ENCODE measurements at places on chromosomes 12 and 14.
A peak's percentile ranks its signal among the peaks of the same experiment; 100 is the strongest.

- DNase-seq: peak; percentile 91
Observed at GRCh38 chr12:93868771-93869170, 191.6 kb downstream of the CRADD start.

GRCh38 chr14:75013290-75013689 lies 10.6 kb downstream of the EIF2B2 start:
- DNase-seq: no peak

DNA sequence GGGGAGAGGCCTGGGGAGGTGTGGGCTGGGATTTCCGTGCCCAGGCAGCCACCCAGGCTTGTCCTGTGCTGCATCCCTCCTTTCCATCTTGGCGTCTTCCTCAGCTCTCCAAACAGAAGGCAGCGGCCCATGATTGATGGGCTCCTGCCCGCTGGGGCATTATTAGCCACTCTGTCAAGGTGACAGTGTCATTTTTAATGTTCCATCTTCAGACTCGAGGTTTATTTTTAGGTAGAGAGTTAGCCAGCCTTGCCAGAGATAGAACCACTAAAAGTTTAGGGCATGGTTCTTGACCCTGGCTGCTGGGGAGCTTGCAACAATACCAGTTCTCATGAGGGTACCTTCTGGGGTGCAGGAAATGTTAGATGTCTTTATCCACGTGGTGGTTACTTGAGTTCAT lies 90.1 kb downstream of the AACS start:
- DNase-seq: no peak

DNA sequence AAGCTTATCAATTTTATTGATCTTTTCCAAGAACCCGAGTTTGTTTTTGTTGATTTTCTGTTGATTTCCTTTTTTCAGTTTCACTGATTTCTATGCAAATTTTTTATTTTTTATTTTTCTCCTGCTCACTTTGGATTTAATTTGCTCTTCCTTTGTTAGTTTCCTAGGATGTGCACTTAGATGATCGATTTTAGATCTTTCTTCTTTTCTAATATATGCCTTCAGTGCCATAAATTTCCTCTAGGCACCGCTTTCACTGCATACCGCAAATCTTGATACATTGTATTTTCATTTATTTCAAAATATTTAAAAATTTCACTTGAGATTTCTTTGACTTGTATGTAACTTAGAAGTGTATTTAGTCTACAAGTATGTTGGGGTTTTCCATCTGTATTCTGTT lies 9.5 kb downstream of the TOGARAM1 start:
- DNase-seq: no peak

DNA sequence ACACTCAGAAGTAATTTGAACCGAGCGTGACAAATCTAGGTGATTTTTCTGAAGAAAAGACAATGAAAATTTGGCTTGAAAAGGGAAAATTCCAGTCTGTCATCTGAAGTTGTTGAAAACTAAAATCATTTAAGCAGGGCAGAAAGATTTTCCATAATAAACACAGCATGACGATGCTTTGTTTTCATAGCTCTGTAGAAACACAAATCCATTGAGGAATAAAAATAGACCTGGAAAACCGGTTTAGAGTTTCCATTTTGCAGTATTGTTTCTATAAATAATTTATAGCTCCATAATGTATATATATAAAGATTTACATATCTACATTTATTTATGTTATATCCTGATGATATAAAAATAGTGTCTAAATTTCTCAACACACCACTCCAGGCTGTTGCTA lies 1918.5 kb upstream of the FLRT2 start:
- DNase-seq: no peak

GRCh38 chr12:118650586-118650960 lies 274.2 kb downstream of the SUDS3 start:
- no peak for DNase-seq

DNA sequence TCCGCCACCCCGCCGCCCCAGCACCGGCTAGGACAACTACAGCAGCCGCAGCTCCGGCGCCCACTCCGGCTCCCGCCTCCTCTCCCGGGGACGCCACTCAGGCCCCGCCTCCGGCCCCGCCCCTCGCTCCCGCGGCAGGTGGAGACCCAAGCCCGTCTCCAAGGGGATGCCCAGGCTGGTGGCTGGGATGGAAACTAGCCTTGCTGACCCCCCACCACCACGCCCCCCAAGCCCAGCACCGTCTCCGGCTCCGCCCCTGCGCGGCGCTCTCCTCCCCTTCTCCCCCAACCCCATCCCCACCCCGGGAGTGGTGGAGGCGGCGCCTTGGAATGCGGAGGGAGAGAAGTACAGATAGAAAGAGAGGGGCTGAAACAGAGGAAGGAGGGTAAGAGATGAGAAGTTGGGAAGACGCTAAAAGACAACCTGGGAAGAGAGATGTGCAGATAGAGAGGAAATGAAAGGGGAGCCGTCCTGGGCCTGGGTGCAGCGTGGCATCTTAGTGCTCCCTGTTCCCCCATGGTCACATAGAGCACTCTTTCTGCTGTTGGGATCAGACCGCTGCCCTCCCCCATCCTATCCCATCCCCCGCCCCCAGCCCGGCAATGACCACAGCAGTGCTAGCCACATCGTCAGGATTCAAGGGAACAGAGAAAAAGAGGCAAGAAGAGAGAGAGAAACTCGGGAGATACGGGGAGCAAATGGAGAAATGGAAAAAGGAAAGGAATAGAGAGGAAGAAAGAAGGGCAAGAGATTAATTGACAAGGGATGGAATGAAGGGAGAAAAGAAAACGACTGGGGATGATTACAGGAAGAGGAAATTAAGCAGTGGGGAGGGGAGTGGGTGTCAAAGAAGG lies at the start of gene ITGA7:
ITGA7 (minus strand) TSS at position 64 of the 854 bp plus-strand sequence. CDS start 222 bp downstream, outside the sequence.
- no peak for DNase-seq

DNA sequence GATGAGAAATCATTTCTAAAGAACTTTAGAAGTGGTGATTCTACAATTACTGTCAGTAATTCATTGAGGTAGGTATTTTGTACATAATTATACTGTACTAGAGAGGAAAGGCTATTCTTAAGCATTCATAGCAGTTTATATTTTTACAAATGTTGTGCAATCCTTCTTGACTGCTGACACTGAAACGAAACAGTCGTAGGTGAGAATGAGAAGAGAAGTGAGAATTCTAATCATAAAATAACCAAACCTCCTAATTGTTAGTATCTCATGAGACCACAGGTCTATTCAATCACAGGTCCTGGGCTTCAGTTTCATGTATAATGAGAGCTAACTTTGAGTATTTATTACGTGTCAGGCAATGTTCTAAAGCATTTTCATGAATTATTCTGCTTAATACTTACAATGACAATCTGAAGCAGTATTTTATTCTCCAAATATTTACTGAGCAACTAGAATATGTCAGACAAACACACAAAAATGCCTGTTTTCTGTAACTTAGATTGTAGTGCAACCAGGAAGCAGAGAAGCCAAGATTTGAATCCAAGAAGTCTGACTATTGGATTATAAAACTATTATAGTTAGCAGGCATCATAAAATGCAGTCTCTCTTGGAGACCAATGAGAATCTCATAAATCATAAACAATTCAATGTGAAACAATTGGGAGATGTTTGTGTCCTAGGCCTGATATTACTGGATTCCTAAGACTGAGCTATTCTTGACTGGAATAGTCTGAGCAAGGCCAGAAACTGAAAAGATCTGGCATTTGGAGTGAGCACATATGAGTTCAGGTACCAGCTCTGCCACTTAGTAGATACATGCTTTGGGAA lies 24.3 kb downstream of the RERG start:
- no peak for DNase-seq

- DNase-seq: no peak
Observed at GRCh38 chr12:53295891-53296219, 513 bp downstream of the PFDN5 start.

DNA sequence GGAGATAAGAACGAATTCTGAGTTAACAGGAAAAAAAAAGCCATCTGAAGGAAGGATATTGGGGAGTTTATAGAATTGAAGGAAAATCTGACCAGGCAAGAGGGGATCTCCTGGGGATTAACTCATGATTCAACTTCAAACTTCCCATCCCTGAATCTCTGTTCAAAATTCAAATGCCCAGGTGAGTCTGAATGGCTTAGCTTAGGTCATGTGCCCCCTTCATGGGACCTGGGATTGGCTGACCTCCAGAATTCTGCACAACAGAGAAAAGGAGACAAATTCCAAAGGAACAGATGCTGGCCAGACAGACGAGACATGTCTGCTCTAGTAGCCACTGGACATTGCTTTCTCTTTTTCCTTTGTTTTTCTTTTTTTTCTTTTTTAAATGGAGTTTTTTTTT lies 26.2 kb upstream of the TMED10 start:
- DNase-seq: peak; percentile 18

GRCh38 chr14:61780125-61780524 lies 17.9 kb downstream of the SNAPC1 start:
- no peak for DNase-seq

GRCh38 chr12:14399871-14400270 lies 34.4 kb downstream of the ATF7IP start:
- peak; percentile 76 for DNase-seq

GRCh38 chr12:63151623-63152320 lies 771 bp upstream of the AVPR1A start:
- DNase-seq: peak; percentile 75

GRCh38 chr14:58243790-58244555 lies 670 bp upstream of the PSMA3 start:
- peak; percentile 19 for DNase-seq

DNA sequence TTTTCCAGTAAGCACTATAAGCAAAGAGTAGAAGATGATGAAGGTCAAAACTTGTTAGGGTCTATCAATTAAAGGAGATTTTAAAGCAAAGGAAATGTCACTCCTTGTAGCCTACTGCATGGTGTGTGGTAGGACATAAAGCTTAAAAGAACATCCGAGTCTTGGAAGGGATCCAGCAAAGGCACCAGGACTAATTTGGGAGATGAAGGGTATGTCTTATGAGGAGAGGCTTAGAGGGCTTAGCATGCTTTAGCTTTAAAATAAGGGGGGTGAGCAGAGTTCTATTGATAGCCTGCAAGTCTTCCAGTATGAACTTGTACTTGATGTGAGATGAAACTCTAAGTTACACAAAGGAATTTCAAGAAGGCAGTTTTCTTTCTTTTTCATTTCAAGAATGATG lies 11.8 kb upstream of the MYBPC1 start:
- no peak for DNase-seq

DNA sequence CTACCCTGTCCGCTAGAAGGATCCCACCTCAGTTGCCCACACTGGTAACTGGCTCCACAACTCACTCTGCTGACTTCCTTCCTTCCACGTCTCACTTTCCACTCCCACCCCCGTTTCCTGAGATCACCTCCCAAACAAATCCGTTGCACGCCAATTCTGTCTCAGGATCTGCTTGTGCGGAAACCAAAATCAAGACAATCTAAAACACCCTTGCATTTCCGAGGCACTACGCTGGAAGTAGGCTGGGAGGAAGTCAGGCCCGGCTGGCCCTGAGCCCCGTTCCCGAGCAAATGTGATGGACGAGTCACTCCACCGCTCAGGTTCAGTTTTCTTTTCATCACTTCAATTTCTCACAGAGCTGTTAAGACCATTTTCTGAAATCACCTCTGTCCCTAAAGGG lies 23.1 kb downstream of the ABCB9 start:
- DNase-seq: no peak

- DNase-seq: peak; percentile 39
Observed at GRCh38 chr12:117155278-117156060, 34.8 kb downstream of the FBXO21 start.

GRCh38 chr14:65517635-65518542 lies 105.4 kb downstream of the FUT8 start:
- no peak for DNase-seq

GRCh38 chr14:96338551-96338950 lies 24.6 kb downstream of the ATG2B start:
- DNase-seq: peak; percentile 4

GRCh38 chr12:49961111-49961922 lies at the start of gene AQP5:
Gene AQP5 (plus strand): TSS chr12:49961872. CDS start chr12:49962018, 146 bp downstream.
- DNase-seq: no peak

GRCh38 chr14:101028971-101029667 lies 125.6 kb upstream of the RTL1 start:
- no peak for DNase-seq

- DNase-seq: peak; percentile 85
Observed at GRCh38 chr14:50320283-50320682, 8.2 kb downstream of the DMAC2L start.

GRCh38 chr14:24863968-24864684 lies 185.8 kb downstream of the STXBP6 start:
- no peak for DNase-seq

- DNase-seq: peak; percentile 84
Observed at GRCh38 chr12:93229494-93230325, 148.0 kb upstream of the NUDT4 start.

GRCh38 chr14:101070540-101071492 lies 167.3 kb upstream of the RTL1 start:
- DNase-seq: no peak

GRCh38 chr12:32104572-32105355 lies 1.9 kb upstream of the BICD1 start:
- no peak for DNase-seq

- DNase-seq: peak; percentile 90
Observed at GRCh38 chr12:2998789-2999264, 39.6 kb downstream of the TEAD4 start.

GRCh38 chr12:116958402-116959197 lies 47.9 kb downstream of the FBXW8 start:
- peak; percentile 28 for DNase-seq

DNA sequence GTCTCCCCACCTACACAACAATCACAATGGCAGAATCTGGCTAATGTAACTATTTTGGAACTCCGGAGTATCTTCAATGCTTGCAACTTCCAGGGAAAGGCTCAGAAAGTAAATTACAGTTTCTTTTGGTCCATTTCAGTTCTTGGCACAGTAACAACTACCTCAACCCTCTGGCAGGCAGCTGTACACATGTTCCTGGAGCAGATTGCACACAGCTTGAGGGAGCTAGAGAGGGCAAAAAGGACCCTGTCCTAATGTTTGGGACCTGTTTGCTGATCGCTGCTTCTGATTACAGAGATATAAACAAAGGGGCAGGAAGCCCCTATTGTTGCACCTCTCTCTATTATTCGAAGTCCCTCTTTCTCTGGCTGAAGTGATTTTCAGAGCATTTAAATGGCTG lies 35.2 kb upstream of the SLC38A1 start:
- peak; percentile 17 for DNase-seq

DNA sequence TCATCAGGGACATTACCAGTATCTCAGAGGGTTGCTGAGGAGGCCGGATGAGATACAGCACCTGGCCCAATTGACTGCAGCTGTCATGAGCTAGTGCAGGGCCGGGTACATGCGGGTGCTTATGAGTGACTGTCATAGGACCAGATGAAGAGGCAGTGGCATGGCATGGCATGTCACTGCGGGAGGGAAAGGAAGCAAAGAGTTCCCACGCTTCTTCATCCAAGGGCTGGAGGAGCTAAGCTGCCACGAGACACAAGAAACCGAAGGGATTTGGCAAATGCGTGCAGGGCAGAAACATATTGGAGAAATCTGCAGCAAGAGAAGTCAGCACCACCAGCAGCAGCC lies 10.7 kb upstream of the GPX2 start:
- DNase-seq: no peak

- DNase-seq: peak; percentile 7
Observed at GRCh38 chr12:80709811-80710726, 2.6 kb downstream of the MYF6 start.

DNA sequence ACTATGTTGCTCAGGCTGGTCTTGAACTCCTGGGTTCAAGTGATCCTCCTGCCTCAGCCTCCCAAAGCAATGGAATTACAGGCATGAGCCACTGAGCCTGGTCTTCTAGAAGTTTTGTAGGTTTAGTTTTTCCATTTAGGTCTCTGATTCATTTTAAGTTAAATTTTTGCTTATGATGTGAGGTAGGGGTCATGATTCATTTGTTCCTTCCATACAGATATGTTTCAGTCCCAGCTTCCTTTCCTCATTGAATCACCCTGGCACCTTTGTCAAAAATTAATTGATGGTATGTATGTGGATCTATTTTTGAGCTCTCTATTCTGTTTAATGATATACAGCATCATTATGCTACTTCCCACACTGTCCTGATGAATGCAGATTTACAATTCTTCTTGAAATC lies 25.6 kb upstream of the CABP1 start:
- DNase-seq: no peak

Data from choroid plexus epithelial cell (primary cell).